ENCODE measurements at places on chromosomes 5 and 9.

- no peak for DNase-seq
Measured at GRCh38 chr5:148973455-148973854, 89.4 kb downstream of the SH3TC2 start.

DNA sequence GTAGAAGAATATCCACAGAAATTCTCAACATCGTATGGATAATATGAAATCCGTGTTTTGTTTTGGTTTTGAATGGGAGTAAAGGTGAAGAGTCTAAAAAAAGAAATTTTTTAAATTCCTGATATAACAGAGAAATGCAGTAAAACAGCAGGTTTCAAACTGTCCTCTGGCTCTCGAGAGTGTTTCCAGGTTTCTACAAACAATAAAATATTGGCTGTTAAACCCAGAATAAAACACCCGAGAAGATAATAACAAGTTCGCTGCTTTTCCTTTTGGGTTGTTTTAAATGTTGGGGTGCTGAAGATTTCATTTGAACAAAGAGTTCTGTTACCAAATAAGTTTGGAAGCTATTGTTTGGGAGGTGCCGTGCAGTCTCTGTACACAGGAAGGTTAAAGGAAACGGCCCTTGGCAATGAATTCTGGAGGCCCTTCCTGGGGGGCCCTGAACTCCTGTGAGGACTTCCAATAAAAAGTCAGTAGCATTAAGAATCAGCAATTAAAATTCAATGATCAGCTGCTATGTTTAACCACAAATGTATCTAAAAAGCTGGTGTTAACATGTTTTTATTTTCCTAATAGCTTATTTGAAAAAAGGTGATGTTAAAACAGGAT, 215.8 kb downstream of the TSSK1B start:
- no peak for DNase-seq

- no peak for DNase-seq
Measured at GRCh38 chr9:3768712-3769457, 243.1 kb upstream of the RFX3 start.

DNA sequence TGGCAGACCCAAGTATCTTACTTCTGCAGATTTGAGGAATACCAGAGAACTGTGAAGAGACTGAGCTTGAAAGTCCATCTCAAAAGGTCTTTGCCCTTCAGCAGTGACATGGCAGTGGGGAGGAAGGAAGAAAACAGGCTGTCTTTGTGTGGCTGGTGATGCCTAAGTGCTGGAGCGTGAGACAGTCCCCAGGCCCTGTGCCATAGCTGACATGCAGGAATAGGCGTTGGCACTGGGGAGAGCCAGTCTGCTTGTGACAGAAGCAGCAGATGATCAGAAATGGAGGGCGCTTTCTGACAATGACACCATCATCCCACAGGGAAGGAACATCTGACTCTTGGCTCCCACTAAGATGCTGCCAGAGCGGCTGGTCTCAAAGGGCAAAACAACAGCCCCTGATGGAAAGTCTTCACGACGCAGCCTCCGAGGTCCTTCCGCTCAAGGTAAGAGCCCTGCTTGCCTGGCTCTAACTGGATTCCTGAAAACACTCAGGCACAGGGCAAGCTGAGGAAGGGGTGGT, 15.5 kb upstream of the GLRX start:
- DNase-seq, result no peak

DNA sequence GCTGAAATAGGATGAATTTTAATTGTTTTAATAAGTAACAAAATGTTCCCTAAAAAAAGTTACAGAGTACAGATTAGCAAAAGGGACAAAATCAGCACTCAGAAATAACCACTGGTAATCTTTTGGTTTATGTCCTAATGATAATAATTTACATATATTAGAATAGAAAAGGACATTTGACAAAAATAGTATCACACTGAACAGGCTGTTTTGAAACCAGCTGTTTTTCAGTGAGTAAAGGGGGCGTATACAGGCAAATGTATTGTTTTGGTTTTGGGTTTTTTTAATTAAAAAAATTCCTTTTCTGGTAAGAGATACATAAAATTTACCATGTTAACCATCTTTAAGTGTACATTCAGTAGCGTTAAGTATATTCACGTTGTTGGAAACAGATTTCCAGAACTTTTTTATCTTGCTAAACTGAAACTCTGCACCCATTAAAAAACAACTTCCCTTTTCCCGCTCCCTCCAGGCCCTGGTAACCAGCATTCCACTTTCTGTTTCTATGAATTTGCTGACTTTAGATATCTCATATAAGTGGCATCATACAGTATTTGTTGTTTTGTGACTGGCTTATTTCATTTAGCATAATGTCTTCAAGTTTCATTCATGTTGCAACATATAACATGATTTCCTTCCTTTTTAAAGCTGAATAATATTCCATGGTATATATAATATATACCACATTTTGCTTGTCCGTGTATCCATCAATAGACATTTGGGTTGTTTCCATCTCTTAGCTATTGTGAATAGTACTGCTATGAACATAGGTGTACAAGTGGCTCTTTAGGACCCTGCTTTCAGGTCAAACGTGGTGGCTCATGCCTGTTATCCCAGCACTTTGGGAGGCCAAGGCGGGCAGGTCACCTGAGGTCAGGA, 20.6 kb upstream of the LARP1 start:
- no peak for DNase-seq

DNA sequence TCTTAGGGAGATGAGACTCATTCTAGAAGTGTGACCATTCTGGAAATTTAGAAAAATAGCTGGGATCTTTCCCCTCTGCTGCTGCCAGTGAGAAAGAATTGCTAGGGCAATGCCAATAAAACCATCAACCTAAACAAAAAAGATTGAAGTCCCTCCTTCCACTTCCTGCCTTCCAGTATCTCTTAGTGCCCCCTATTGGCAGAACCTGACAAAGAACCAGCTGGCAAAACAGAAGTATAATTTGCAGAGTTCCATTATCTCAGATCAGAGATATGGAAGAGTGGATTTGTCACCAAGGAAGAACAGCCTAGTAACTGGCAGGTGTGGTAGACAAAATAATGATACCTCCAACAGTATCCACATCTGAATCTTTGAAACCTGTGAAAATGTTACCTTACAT, 13.8 kb upstream of the PLCXD3 start:
- no peak for DNase-seq

- peak; percentile 98 for DNase-seq
Measured at GRCh38 chr9:122159026-122159924, at the start of the genes MORN5 and NDUFA8. TSS of gene MORN5 (plus strand) at chr9:122159908. CDS start at chr9:122159973, 65 bp downstream. TSS of gene NDUFA8 (minus strand) at chr9:122159779. CDS start at chr9:122159677, 102 bp downstream.

DNA sequence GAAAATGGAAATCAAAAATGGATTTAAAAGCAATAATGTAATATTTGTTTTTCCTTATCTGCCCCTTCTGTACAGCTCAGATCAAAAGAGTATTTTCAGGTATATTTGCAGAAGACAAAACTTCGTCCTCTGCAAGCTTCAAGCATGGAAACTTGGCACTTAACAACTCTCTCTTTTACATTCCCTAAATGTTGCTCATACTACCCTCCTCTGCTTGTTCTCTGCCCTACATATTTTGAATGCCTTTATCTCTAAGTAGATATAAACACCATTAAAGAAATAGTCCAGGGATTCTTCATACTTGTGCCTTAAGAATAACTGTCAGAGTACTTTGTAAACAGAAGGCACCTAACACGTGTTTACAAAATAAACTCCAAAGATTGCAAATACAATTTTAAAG, 19.2 kb upstream of the SMC2 start:
- DNase-seq, result no peak

DNA sequence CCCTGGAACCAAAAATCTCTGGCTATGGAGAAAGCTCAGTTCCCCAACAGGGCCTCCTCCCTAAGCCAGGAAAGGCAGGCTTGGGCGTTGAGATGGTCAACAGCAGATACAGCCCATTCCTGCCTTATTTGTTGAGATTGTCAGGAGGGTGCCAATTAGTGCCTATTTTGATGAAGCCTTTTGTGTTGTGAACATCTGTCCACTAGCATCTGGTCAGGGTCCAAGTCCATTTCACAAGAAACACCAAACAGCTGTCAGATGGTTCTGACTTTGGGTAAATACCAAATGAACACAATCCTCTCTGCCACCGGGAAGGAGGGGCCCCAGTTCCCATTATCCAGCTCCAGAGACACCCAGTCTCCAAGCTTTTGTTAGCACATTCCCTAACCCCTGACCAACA, 19.9 kb downstream of the SEMA6A start:
- no peak for DNase-seq

DNA sequence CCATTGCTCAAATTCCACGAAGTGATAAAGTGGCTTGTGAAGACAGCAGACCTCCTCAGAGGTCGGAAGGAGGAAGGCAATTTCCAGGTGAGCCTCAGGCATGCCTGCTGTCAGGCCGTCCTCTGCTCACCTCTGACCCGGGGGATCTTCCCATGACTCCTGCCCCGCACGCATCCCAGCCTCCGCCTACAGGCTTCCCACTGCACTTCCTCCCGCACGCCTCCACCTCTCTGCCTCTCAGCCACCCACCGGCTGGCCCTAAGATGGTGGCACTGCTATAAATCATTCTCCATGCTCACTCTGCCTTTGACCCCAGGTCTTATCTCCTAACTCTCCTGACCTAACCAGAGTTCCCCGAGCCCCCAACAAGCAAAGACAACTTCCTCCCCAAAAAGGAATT, 49.4 kb upstream of the DNAH5 start:
- no peak for DNase-seq

- no peak for DNase-seq
Measured at GRCh38 chr5:109125755-109126429, 283.9 kb downstream of the PJA2 start.

DNA sequence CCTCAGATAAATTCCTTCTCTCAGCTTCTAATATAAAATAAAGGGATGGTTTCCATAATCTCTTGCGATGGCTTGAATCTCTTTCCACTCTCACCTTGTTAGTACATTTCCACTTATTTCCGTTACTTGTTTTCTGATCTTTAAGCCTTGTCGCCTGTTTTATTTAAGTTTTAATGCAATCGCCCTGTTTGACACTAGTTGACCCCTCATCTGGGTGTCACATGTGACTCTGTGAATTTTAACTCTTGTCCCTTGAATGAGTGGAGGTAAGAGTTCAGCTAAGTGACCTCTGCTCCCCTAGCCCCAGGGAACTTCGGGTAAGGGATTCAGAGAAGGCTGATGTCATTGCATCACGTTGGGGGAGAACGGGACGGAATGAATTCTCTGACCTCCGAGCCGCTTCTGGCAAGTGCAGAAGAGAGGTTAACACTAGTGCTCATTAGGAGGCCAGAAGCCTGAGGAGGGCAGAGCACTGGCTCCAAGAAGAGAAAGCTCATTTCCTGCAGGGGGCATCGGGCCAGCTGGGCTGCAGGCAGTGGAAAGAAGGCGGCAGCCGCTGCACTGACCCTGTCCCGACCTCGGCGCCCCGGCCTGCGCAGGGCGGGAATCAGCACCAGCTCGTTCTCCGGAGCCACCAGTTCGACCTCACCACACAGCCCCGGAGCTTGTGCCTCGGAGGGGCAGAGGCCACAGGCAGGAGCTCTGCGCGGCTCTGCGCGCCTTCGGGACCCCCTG, 569 bp downstream of the HINT2 start:
- peak; percentile 78 for DNase-seq

DNA sequence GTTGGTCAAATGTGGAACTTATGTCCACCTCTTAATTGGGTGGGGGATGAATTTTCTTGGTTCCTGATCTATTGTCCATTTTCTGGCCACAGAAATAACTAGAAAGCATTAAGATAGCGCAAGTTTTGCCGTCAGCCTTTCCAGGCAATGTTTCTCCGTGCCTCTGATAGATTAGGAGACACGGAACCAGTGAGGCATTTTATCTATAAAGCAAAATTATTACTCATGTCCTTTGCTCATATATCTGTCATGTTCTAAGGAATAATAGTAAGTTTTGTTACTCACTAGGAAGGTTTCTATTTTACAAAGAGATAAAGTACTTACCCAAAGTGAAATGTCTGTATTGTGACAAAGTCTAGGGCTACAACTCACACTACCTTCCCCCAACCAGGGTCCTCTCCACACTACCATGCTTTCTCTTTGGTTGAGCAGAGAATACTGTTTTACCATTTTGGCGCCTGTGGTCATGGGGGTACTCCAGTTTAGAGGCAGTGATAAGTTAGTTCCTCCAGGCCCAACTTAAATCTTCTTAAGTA, 19.9 kb upstream of the IL9 start:
- DNase-seq, result no peak
